H4 (cell line): ENCODE measurements at places on chromosomes 7 and 10.

DNA sequence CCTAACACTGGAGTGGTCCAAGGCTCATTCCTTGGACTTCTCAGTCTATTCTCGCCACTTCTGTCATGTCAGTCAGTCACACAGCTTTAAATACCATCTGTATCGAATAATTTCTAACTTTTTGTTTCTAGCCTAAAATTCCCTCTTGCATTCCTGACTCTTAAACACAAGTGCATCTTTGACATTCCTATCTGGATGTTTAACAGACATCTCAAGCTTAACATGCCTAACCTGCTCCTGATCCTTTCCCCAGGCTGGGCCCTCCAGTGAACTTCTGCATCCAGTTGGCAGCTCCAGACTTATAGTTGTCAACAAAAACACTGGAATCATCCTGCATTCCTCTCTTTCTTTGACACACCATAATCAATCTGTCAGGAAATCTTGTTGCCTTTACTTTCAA, 4.5 kb upstream of the ABCB4 start:
- DNase-seq: no peak

DNA sequence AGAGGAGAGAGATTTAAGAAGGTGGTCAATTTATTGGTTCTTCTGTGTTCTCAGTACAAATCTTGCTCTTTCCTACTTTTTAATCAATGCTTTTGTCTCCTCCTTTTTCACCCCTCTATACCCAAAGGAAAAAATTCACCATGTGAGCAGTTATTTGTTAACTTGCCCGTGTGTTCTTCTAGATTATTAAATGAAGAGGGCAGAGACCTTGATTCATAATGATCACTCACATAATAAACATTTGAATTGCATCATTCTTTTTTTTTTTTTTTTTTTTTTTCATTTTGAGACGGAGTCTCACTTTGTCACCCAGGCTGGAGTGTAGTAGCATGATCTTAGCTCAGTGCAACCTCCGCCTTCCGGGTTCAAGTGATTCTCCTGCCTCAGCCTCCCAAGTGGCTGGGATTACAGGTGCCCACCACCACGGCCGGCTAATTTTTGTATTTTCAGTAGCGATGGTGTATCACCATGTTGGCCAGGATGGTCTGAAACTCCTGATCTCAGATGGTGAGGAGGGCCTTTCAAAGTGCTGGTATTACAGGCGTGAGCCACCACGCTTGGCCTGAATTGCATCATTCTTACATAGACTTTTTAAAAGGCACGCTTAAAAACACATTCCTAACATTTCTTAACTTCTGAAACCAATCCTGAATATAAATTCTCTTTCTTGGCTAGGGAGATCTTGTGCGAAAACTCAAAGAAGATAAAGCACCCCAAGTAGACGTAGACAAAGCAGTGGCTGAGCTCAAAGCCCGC, 3.6 kb downstream of the GARS1 start:
- DNase-seq: no peak

DNA sequence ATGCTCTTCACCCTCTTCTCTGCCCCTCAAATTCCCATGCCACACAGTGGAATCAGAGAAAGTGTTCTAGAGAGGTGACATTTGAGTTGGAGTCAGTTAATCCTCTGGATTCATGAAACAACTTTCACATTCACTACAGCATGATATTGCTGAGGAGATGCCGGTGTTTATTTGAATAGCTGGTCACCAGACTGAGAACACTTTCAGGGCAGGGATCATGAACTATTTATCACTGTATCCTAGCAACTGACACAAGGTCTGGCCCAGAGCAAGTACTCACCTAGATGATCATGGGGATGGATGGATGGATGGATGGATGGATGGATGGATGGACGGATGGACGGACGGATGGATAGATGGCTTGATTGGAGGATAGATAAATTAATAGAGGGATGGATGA, 116.7 kb upstream of the ZMIZ1 start:
- no peak for DNase-seq

- no peak for DNase-seq
Measured at GRCh38 chr7:94856643-94857042, 50.8 kb upstream of the PPP1R9A start.

DNA sequence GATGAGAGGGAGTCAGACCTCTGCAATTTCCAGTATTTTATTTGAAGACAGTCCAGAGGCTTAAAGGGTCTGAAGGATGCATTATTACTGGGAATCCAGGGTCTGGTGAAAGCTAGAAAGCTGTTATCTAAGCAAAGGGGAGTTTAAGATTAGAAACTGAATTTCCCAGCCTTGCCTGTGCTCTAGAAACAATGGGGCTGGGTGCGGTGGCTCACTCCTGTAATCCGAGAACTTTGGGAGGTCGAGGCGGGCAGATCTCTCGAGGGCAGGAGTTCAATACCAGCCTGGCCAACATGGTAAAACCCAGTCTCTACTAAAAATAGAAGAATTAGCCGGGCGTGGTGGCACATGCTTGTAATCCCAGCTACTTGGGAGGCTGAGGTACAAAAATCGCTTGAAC, 71.5 kb upstream of the ANLN start:
- DNase-seq: no peak

GRCh38 chr7:151727579-151728285, 149.2 kb downstream of the PRKAG2 start:
- peak; percentile 97 for DNase-seq
